ENCODE measurements at places on chromosomes 4 and X.

- no peaks in the 10 kb centered on the region for H3K4me1 ChIP-seq
- H3K27ac ChIP-seq = no peak overlapping the region
- DNase-seq = no peak
- no peaks in the 10 kb centered on the region for H3K36me3 ChIP-seq
- no peaks in the 10 kb centered on the region for H3K27me3 ChIP-seq
- H3K4me3 ChIP-seq = no peak overlapping the region
These were observed 157.0 kb downstream of the FRAS1 start for GRCh38 chr4:78214078-78214477.

- H3K4me3 ChIP-seq = no peak overlapping the region
- H3K4me1 ChIP-seq = no peaks in the 10 kb centered on the region
- H3K36me3 ChIP-seq = no peaks in the 10 kb centered on the region
- no peak for DNase-seq
These were observed 292.5 kb upstream of the DCAF8L1 start for GRCh38 chrX:28273736-28274135.

- H3K27ac ChIP-seq = no peak overlapping the region
- no peak for DNase-seq
- no peaks in the 10 kb centered on the region for H3K36me3 ChIP-seq
- H3K4me1 ChIP-seq = no peaks in the 10 kb centered on the region
- no peak overlapping the region for H3K4me3 ChIP-seq
These were observed 169.4 kb downstream of the GLUD2 start for GRCh38 chrX:121216641-121217374.

GRCh38 chr4:86367577-86367976 lies 7.7 kb upstream of the MAPK10 start:
- no peak overlapping the region for H3K4me3 ChIP-seq
- no peaks in the 10 kb centered on the region for H3K4me1 ChIP-seq
- no peak for DNase-seq

- H3K27me3 ChIP-seq = no peaks in the 10 kb centered on the region
- H3K27ac ChIP-seq = no peak overlapping the region
These were observed 78.4 kb downstream of the LUZP4 start for GRCh38 chrX:115367951-115368350.

GRCh38 chr4:108473163-108473720 lies 147.1 kb upstream of the RPL34 start:
- no peak for DNase-seq
- H3K27ac ChIP-seq = no peak overlapping the region
- H3K4me3 ChIP-seq = no peak overlapping the region
- H3K4me1 ChIP-seq = no peaks in the 10 kb centered on the region
- no peaks in the 10 kb centered on the region for H3K27me3 ChIP-seq
- no peaks in the 10 kb centered on the region for H3K36me3 ChIP-seq

- no peak for DNase-seq
- no peaks in the 10 kb centered on the region for H3K4me1 ChIP-seq
- H3K27ac ChIP-seq = no peak overlapping the region
- H3K4me3 ChIP-seq = no peak overlapping the region
These were observed 103.6 kb downstream of the ENOX2 start for GRCh38 chrX:130799393-130799792.

DNA sequence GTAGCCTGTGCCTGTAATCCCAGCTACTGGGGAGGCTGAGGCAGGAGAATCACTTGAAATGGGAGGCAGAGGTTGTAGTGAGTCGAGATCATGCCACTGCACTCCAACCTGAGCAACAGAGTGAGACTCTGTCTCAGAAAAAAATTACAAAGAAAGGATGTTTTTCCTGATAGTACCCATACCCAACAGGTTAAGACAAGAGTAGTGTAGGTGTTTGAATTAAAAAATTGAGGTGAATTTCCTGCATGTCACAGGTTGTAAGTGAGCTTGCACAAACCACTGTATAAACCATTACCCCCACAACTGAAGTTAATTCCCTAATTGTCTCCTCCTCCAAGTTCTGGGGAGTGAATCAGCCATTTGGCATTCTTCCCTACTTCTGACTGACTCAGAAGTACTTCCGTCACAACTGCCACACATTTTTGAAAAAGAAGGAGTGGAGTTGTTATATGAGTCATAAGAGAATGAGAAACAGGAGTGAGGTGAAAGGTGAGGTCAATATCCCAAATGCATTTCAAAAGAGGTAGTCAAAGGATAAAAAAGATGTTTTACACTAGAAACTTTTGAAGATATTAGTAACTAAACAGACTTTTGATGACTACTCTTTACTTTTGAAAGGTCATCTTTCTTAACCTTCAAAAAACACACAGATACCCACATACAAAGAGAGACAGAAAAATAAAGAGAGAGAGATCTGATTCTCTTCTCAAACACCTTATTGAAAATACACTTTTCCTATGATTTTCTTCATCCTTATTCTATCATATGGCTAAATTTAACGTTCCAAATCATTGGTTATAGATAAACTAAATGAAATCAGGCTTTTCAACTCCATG lies 134.5 kb downstream of the BTC start:
- no peak overlapping the region for H3K4me3 ChIP-seq
- no peak for DNase-seq
- no peaks in the 10 kb centered on the region for H3K4me1 ChIP-seq

GRCh38 chr4:37967736-37968135 lies 7.5 kb downstream of the PTTG2 start:
- DNase-seq = no peak
- H3K27me3 ChIP-seq = no peaks in the 10 kb centered on the region
- no peaks in the 10 kb centered on the region for H3K36me3 ChIP-seq

- no peaks in the 10 kb centered on the region for H3K36me3 ChIP-seq
- DNase-seq = no peak
- no peaks in the 10 kb centered on the region for H3K4me1 ChIP-seq
- no peaks in the 10 kb centered on the region for H3K27me3 ChIP-seq
- no peak overlapping the region for H3K4me3 ChIP-seq
- H3K27ac ChIP-seq = no peak overlapping the region
These were observed 6.9 kb upstream of the WDR1 start for GRCh38 chr4:10123227-10124101.

- no peaks in the 10 kb centered on the region for H3K36me3 ChIP-seq
- no peaks in the 10 kb centered on the region for H3K27me3 ChIP-seq
- H3K27ac ChIP-seq = no peak overlapping the region
- DNase-seq = no peak
- H3K4me1 ChIP-seq = no peaks in the 10 kb centered on the region
These were observed 24.1 kb downstream of the CCDC149 start for GRCh38 chr4:24888475-24889344.

GRCh38 chr4:170872794-170873193 lies 783.0 kb upstream of the AADAT start:
- H3K27ac ChIP-seq = no peak overlapping the region
- DNase-seq = no peak
- H3K36me3 ChIP-seq = no peaks in the 10 kb centered on the region
- no peak overlapping the region for H3K4me3 ChIP-seq
- H3K27me3 ChIP-seq = no peaks in the 10 kb centered on the region

DNA sequence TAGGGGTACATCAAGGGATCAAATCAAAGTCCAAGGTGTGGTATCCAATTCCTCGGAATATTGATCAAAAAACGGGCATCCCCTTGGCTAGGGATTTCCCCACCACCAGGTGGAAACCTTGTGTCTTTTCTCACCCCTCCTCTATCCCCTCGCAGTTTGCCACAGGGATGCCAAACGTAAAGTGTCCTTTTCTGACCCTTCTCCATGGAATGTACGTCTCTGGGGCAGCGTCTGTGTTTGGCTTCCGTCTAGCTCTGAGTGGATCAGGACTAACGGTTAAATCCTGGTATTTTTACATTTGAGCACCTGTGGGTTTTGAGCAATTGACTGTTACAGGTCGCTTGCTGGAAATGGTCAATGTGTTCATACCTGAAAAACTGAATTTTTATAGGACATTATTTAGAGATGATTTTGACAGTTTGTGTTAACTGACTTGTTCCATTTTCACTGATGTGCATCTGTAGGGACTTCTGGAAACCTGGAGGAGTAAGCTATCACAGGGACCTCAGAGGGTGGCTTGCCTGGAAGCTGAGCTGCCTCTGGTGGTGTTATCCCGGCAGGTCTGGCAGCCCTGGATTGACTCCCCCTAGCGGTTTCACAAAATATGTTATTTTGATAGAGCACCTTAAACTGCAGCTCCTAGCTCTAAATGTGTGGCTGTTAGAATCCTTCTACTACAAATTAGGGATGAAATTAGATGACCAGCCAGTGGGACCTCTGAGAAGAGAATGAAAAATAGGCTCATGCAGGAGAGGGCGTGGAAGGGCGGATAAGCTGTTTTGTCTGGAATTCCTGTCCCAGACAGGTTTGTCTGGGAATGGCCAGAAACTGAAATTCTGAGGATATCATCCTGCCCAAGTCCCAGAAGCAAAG lies 8.8 kb upstream of the MGST2 start:
- H3K27ac ChIP-seq = no peak overlapping the region
- no peak for DNase-seq
- H3K4me3 ChIP-seq = no peak overlapping the region
- H3K27me3 ChIP-seq = no peaks in the 10 kb centered on the region
- H3K36me3 ChIP-seq = no peaks in the 10 kb centered on the region
- H3K4me1 ChIP-seq = no peaks in the 10 kb centered on the region

GRCh38 chrX:19303256-19303880 lies 40.4 kb upstream of the PDHA1 start:
- H3K4me3 ChIP-seq = no peak overlapping the region
- no peak for DNase-seq
- no peaks in the 10 kb centered on the region for H3K27me3 ChIP-seq

DNA sequence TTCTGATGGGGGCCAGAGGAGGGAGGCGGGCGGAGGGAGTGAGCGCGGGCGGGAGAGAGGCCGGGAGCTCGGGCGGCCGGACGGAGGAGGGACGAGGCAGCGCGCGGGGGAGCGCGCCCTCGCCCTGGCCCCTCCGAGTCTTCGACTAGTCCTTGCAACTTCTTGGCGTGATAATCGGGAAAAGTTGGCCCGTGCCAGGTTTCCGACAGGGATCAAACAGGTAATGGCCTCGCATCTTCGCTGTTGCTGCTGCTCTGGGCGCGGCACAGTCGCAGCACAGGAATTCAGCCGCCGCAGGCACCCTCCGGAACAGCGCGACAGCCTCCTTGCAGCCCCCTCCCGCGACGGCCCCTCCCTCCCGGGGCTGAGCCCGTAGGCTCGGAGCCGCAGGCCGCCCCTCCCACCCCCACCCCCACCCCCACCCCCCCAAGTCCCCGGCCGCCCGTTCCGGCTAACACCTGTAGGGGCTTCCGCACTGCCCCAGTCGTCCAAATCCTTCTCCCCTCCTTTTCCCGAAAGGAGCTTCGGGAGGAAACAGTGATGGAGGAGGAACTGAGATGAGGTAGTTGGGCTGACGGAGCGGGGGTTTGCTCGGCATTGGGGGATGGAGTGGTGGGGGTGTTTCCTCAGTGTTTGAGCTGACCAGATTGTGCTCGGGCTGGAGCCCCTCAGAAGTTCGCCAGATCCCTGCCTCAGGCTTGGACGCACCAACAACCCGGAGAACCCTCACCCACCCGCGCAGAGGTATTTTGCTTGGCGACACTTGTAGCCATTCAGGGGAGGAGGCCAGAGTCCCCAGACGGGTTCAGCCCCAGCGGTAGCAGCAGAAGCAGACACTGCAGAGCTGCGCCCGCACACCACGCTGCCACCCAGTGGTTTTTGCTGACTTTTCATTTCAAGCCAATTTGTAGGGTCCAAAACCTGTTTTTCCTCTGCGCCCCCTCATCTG lies at the start of gene FGF13:
Gene FGF13 (minus strand): TSS at position 319 of the 949 bp plus-strand sequence. CDS start 714 bp downstream, outside the sequence.
- H3K4me1 ChIP-seq = no peaks in the 10 kb centered on the region
- DNase-seq = peak; percentile 14
- no peaks in the 10 kb centered on the region for H3K36me3 ChIP-seq
- H3K4me3 ChIP-seq = no peak within 1 kb of the TSS

GRCh38 chr4:126727461-126727860 lies 905.3 kb upstream of the INTU start:
- no peak for DNase-seq
- H3K36me3 ChIP-seq = no peaks in the 10 kb centered on the region
- no peaks in the 10 kb centered on the region for H3K4me1 ChIP-seq
- H3K27me3 ChIP-seq = no peaks in the 10 kb centered on the region
- no peak overlapping the region for H3K27ac ChIP-seq

GRCh38 chrX:12922599-12922919 lies 16.1 kb downstream of the TLR8 start:
- H3K4me1 ChIP-seq = no peaks in the 10 kb centered on the region
- no peak overlapping the region for H3K27ac ChIP-seq
- H3K27me3 ChIP-seq = no peaks in the 10 kb centered on the region
- no peak for DNase-seq
- no peak overlapping the region for H3K4me3 ChIP-seq
- no peaks in the 10 kb centered on the region for H3K36me3 ChIP-seq

DNA sequence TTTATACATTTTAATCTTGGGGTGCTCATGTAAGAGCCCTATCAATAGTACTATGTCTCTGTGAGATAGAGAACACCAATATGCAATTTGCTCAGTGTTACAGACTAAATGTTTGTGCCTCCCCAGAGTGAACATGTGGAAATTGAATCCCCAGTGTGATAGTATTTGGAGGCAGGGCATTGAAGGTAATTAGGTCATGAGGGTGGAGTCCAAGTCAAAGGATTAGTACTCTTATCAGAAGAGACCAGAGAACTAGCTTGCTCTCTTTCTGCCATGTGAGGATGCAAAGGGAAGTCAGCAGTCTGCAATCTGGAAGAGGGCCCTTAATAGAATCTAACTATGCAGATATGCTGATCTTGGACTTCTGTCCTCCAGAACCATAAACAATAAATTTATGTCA lies 1317.0 kb downstream of the STIM2 start:
- no peak overlapping the region for H3K4me3 ChIP-seq
- DNase-seq = no peak
- no peaks in the 10 kb centered on the region for H3K27me3 ChIP-seq
- no peaks in the 10 kb centered on the region for H3K36me3 ChIP-seq
- no peak overlapping the region for H3K27ac ChIP-seq

DNA sequence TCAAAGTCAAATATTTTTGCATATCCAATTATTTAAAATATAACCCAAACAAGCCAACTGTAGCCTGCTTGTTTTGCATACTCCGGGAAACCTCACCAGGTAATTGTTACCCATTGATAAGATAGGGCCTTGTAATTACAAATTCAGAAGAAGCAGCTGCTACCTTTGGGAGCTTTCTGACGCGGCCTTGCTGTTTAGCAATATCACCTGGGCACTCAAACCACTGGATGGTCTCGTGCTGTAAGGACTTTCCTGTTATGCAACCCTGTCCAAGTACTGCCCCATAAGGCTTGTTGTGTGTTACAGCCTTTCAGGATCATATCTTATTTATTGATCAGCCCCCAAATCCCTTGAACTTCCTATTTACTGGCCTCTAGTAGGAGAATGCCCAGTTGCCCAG lies 52.1 kb downstream of the HS3ST1 start:
- no peak for DNase-seq
- H3K27me3 ChIP-seq = no peaks in the 10 kb centered on the region
- no peaks in the 10 kb centered on the region for H3K4me1 ChIP-seq

DNA sequence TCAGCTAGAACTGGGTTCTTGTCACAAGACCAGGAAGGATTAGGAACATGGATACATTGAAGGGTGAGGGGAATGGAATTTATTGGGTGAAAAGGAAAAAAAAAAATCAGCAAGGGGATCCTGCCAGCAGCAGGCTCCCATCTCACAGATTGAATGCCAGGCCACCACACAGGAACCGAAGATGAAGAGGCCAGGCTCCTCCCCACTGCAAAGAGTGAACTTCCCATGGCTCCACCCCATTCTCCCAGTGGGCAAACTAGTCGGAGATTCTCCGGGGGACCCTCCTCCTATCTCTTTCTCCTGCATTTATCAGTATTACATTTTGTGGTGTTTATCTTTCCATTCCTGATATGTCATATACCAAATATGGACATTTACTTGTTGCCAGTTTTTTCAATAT lies 46.0 kb upstream of the MAGED1 start:
- H3K36me3 ChIP-seq = no peaks in the 10 kb centered on the region
- H3K27ac ChIP-seq = no peak overlapping the region
- no peak overlapping the region for H3K4me3 ChIP-seq

- no peaks in the 10 kb centered on the region for H3K4me1 ChIP-seq
- H3K36me3 ChIP-seq = no peaks in the 10 kb centered on the region
- no peak overlapping the region for H3K27ac ChIP-seq
- no peak overlapping the region for H3K4me3 ChIP-seq
- DNase-seq = no peak
These were observed 174.5 kb downstream of the SMIM20 start for GRCh38 chr4:26088433-26088928.

Measured in pancreas (tissue), 10 donors.